Activated gamma-delta T cell treated with Interleukin-2 at 50 U/mL for 16 hours (primary cell): ENCODE measurements at places on chromosomes 7 and 10.

DNA sequence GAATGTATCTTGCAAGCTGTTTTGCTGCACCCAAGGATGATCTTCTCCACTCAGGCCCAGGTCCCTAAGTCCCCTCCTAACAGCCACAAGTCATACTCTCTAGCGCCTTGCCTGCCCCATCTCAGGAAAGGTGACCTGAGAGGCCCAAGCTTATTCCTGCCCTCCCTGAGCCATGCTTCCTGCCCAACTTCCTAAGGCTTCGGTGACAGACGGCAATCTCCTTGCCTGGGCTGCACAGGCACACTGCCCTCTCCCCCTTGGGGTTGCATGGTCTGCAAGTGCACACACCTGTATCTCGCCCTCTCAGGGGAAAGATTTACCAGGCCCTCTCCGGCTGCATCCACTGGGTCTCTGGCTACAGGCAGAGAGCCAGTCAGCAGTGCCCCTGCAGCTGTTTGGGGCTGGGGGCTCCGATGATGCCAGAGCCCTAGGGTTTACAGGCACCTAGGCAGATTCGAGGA is 771 bp upstream of the ADIRF start:
- DNase-seq, result no peak

- no peak for DNase-seq
Measured at GRCh38 chr10:88256013-88256680, 327.0 kb downstream of the RNLS start.

- DNase-seq, result no peak
Measured at GRCh38 chr10:117004227-117005025, 561 bp downstream of the SHTN1 start.

GRCh38 chr7:23450518-23450917 is 19.8 kb downstream of the IGF2BP3 start:
- DNase-seq, result no peak

GRCh38 chr10:6763423-6763822 is 183.3 kb upstream of the PRKCQ start:
- no peak for DNase-seq

- no peak for DNase-seq
Measured at GRCh38 chr7:155858521-155859061, 46.3 kb upstream of the SHH start.

GRCh38 chr7:142905759-142906158 is 20.2 kb upstream of the TRPV6 start:
- no peak for DNase-seq

- DNase-seq, result no peak
Measured at GRCh38 chr10:108443636-108444035, 1279.1 kb upstream of the SORCS1 start.

DNA sequence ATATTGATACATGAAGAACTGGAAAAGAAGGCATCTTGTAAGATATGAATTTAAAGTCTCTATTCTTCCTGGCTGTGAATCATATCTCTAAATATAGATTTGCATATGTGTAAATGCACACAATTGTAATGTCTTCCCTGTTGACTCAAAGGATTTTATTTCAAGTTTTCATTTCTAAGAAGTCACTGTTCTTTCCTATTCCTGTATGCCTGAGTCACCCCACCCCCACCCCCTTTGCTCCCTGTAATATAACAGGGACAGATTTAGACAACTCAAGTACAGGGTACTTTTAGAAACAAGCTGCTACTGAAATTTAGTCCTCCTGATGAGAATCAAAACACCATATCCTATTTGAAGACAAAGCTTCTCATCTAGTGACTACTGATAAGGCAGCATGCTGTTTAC is 43.0 kb upstream of the HECTD2 start:
- no peak for DNase-seq
